Stomach (tissue), 19 donors: ENCODE measurements at places on chromosomes 12 and 14.

DNA sequence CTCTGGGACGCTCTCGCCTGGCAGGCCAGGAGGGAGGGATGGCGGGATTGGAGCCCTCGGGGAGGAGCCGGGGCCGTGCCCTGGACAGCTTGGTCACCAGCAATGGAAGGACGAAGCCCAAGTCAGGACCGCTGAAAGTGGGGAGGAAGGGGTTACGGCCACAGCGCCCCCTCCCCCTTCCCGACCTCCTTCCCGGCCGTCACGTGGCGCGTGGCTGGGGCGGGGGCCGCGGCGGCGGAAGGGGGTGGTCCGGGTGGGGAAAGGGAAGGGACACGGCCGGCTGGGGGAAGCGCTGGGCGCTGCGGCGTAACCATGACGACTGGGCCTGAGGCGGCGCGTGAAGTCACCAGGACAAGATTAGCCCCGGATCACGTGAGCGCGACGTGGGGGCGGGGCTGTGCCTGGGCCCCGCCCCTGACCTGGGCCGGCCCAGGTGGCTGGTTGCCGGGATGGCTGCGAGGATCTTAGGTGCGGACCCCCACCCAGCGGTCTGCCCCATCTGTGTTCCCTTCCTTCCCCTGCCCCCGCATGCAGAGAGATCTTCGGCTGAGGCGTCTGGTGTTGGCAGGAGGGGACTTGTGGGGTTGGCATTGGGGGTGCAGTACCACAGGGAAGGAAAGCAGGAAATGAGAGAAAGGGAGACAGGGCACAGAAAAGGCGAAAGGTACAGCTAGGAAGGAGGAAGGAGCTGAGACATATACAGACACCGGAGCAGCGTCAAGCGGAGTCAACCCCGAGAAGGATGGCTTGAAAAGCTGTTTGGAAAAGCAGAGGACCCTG, 6.2 kb downstream of the MAP3K12 start:
- DNase-seq: peak; percentile 98
- peaks cover 1% of the 10 kb centered on the region for H3K36me3 ChIP-seq
- H3K27ac ChIP-seq: peak overlapping the region; percentile 89
- H3K27me3 ChIP-seq: no peaks in the 10 kb centered on the region
- peaks cover 19% of the 10 kb centered on the region for H3K4me1 ChIP-seq
- peak overlapping the region; percentile 63 for H3K4me3 ChIP-seq

- no peaks in the 10 kb centered on the region for H3K27me3 ChIP-seq
- H3K27ac ChIP-seq: no peak overlapping the region
- no peak for DNase-seq
- peaks cover 5% of the 10 kb centered on the region for H3K36me3 ChIP-seq
- H3K4me3 ChIP-seq: no peak overlapping the region
- peaks cover 29% of the 10 kb centered on the region for H3K4me1 ChIP-seq
Observed at GRCh38 chr12:106085213-106085612, 53.5 kb downstream of the NUAK1 start.

DNA sequence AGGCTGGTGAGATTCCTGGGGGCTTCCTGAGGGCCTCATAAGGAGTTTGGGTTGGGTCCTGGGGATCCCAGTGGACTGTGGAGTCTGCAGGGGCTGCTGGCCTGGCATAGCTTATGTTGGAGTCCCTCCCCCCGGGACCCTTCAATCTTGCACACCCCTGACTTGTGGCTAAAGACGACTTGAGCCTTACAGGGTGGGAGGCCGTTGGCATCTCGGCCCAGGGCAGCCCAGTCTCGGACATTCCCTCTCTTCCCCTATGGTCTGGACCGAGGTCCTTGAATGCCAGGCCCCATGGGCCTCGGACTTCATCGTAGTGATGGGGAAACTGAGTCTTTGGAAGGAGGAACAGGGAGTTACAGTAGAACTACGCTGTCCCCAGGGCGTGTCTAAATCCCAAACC, 12.5 kb downstream of the RTL1 start:
- H3K27ac ChIP-seq: no peak overlapping the region
- H3K4me1 ChIP-seq: no peaks in the 10 kb centered on the region
- H3K27me3 ChIP-seq: peaks cover 37% of the 10 kb centered on the region

GRCh38 chr12:132308853-132309595, 20.4 kb downstream of the GALNT9 start:
- no peak for DNase-seq
- no peaks in the 10 kb centered on the region for H3K4me1 ChIP-seq
- no peaks in the 10 kb centered on the region for H3K36me3 ChIP-seq
- no peaks in the 10 kb centered on the region for H3K27me3 ChIP-seq
- H3K4me3 ChIP-seq: no peak overlapping the region
- no peak overlapping the region for H3K27ac ChIP-seq

GRCh38 chr14:36700651-36701050, 39.0 kb downstream of the PAX9 start:
- H3K4me1 ChIP-seq: no peaks in the 10 kb centered on the region
- DNase-seq: no peak
- H3K27ac ChIP-seq: no peak overlapping the region
- no peaks in the 10 kb centered on the region for H3K36me3 ChIP-seq
- H3K4me3 ChIP-seq: no peak overlapping the region

GRCh38 chr12:131076296-131076695, 122.6 kb downstream of the ADGRD1 start:
- H3K4me3 ChIP-seq: no peak overlapping the region
- H3K4me1 ChIP-seq: no peaks in the 10 kb centered on the region
- H3K36me3 ChIP-seq: no peaks in the 10 kb centered on the region
- no peaks in the 10 kb centered on the region for H3K27me3 ChIP-seq
- DNase-seq: no peak
- H3K27ac ChIP-seq: no peak overlapping the region

GRCh38 chr14:106141242-106142220, 615.1 kb downstream of the TMEM121 start:
- H3K4me1 ChIP-seq: no peaks in the 10 kb centered on the region
- no peaks in the 10 kb centered on the region for H3K27me3 ChIP-seq
- H3K36me3 ChIP-seq: no peaks in the 10 kb centered on the region
- H3K27ac ChIP-seq: no peak overlapping the region
- DNase-seq: no peak

- H3K27ac ChIP-seq: no peak overlapping the region
- no peak overlapping the region for H3K4me3 ChIP-seq
- DNase-seq: no peak
- H3K36me3 ChIP-seq: no peaks in the 10 kb centered on the region
Observed at GRCh38 chr12:47553266-47553665, 152.6 kb downstream of the RPAP3 start.

- peak; percentile 87 for DNase-seq
- peaks cover 21% of the 10 kb centered on the region for H3K4me1 ChIP-seq
- H3K27ac ChIP-seq: no peak overlapping the region
- H3K27me3 ChIP-seq: no peaks in the 10 kb centered on the region
- no peaks in the 10 kb centered on the region for H3K36me3 ChIP-seq
Observed at GRCh38 chr12:47837190-47838171, 17.8 kb upstream of the HDAC7 start.

DNA sequence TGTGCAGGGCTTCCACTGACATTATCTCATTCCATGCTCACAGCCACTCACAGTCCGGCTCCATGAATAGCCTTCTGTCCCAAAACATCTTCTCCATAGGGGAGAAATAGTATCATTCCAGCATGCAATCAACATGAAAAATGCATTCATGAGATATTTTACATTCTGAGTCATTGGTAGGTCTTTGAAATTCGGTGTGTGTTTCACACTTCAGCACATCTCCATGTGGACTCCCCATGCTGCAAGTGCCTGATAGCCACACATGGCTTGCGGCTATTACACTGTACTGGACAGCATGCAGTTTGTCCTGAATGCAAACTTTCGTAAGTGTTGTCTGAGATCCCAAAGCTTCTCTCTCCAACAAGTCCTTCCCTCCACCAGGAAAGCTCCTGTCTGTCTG, 449.3 kb downstream of the MED13L start:
- H3K27ac ChIP-seq: no peak overlapping the region
- no peaks in the 10 kb centered on the region for H3K4me1 ChIP-seq
- no peaks in the 10 kb centered on the region for H3K36me3 ChIP-seq
- no peak overlapping the region for H3K4me3 ChIP-seq
- DNase-seq: no peak
- H3K27me3 ChIP-seq: no peaks in the 10 kb centered on the region

GRCh38 chr12:111413442-111414086, 7.8 kb downstream of the SH2B3 start:
- DNase-seq: no peak
- no peaks in the 10 kb centered on the region for H3K27me3 ChIP-seq
- H3K4me1 ChIP-seq: peaks cover 64% of the 10 kb centered on the region
- H3K36me3 ChIP-seq: peaks cover 18% of the 10 kb centered on the region
- H3K4me3 ChIP-seq: no peak overlapping the region

- no peak overlapping the region for H3K4me3 ChIP-seq
- H3K27ac ChIP-seq: no peak overlapping the region
- DNase-seq: no peak
- no peaks in the 10 kb centered on the region for H3K27me3 ChIP-seq
- H3K36me3 ChIP-seq: peaks cover 8% of the 10 kb centered on the region
Observed at GRCh38 chr12:131845121-131845520, 16.9 kb downstream of the MMP17 start.

GRCh38 chr14:74531006-74531405, 37.4 kb downstream of the ISCA2 start:
- no peak overlapping the region for H3K27ac ChIP-seq
- H3K27me3 ChIP-seq: no peaks in the 10 kb centered on the region
- no peaks in the 10 kb centered on the region for H3K4me1 ChIP-seq
- H3K4me3 ChIP-seq: no peak overlapping the region
- DNase-seq: no peak

GRCh38 chr12:132400011-132400641, 70.7 kb upstream of the GALNT9 start:
- no peaks in the 10 kb centered on the region for H3K4me1 ChIP-seq
- H3K27me3 ChIP-seq: peaks cover 68% of the 10 kb centered on the region
- DNase-seq: peak; percentile 55
- H3K4me3 ChIP-seq: no peak overlapping the region
- no peak overlapping the region for H3K27ac ChIP-seq

GRCh38 chr12:3530548-3530947, 39.5 kb downstream of the PRMT8 start:
- no peaks in the 10 kb centered on the region for H3K36me3 ChIP-seq
- no peaks in the 10 kb centered on the region for H3K4me1 ChIP-seq
- no peak for DNase-seq
- H3K4me3 ChIP-seq: no peak overlapping the region
- no peaks in the 10 kb centered on the region for H3K27me3 ChIP-seq
- H3K27ac ChIP-seq: no peak overlapping the region

GRCh38 chr14:35133542-35134328, 11.4 kb downstream of the PRORP start:
- H3K4me3 ChIP-seq: no peak overlapping the region
- no peak overlapping the region for H3K27ac ChIP-seq
- DNase-seq: no peak
- no peaks in the 10 kb centered on the region for H3K27me3 ChIP-seq

- DNase-seq: no peak
- no peaks in the 10 kb centered on the region for H3K27me3 ChIP-seq
- H3K36me3 ChIP-seq: no peaks in the 10 kb centered on the region
Observed at GRCh38 chr14:84477996-84478395, 1051.9 kb upstream of the FLRT2 start.

DNA sequence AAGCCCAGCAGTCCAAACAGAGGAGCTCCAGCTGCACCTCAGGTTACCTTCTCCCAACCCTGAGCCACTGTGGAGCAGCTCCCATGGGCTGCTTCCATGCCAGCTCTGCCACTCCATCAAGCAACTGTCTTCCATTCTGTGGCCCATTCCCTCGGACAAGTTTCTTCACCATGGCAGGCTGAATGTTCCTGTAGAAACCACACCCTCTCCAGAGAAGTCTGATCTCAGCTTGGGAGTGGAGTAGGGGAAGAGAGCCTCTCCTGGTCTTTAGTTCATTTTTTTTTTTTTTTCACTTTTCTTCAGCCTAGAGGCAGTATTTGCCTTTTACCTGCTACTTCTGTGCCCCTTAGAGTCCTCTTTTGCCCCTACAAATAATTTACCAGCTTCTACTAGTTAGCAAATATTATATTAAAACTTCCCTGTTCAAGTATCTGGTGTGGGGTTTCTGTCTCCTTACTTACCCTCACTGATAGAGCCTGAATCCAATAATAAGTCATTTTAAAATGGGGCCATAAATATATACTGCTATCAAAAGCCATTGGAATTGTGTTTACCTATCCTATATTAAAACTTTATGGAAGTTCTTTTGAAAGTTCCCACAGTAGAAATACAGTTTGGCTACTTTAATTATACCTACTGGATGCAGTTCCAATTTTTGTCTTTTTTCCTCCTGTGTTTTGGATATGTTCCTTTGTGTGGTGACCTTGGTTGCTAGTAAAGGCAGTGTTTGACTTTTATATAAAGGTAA, 11.7 kb upstream of the SLC17A8 start:
- no peak overlapping the region for H3K4me3 ChIP-seq
- H3K4me1 ChIP-seq: no peaks in the 10 kb centered on the region
- no peaks in the 10 kb centered on the region for H3K36me3 ChIP-seq
- no peak overlapping the region for H3K27ac ChIP-seq
- no peak for DNase-seq

- H3K4me3 ChIP-seq: peak overlapping the region; percentile 76
- peak overlapping the region; percentile 88 for H3K27ac ChIP-seq
- no peaks in the 10 kb centered on the region for H3K27me3 ChIP-seq
Observed at GRCh38 chr14:52792097-52792415, 649 bp upstream of the GNPNAT1 start.

DNA sequence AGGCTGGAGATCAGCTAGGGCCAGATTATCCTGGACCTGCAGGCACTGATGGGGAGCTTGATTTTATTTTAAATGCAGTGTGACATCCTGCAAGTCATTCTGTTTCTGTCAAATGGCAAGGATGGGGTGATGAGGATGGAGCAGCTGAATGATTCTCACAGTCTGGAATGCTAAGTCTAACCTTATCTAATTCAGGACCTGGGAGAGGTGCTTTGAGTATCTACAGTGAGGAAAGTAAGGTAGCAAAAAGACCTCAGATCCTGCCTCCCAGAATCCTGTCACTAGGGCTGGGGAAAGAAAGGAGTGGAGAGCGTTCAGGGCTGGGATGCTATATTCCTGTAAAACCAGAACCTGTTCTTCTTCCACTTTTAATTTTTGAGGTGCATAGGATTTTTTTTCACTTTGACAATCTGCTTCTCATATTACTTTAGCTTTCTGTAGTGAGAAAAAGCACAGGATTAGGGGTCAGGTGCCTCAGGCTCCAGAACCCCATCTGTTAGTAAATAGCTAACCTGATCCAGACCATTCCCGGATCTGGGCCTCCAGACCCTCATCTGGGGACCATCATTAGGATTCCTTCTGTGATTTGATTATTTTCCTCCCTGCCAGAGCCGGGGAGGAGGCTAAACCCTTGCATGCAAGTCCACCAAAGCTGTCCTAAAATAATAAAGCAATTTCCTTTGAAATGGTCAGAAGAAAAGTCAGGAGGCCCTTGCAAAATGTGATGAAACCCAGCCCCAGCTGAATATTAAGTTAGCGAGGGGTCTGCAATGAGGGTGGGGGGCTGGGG, 54.7 kb downstream of the ASCL1 start:
- H3K36me3 ChIP-seq: no peaks in the 10 kb centered on the region
- no peaks in the 10 kb centered on the region for H3K4me1 ChIP-seq
- H3K4me3 ChIP-seq: no peak overlapping the region
- no peak overlapping the region for H3K27ac ChIP-seq

GRCh38 chr12:116434155-116435011, 124.8 kb upstream of the MAP1LC3B2 start:
- H3K36me3 ChIP-seq: no peaks in the 10 kb centered on the region
- DNase-seq: peak; percentile 75
- H3K4me1 ChIP-seq: peaks cover 20% of the 10 kb centered on the region
- H3K4me3 ChIP-seq: no peak overlapping the region
- peak overlapping the region; percentile 25 for H3K27ac ChIP-seq
